ENCODE measurements at places on chromosomes 3 and 15.

DNA sequence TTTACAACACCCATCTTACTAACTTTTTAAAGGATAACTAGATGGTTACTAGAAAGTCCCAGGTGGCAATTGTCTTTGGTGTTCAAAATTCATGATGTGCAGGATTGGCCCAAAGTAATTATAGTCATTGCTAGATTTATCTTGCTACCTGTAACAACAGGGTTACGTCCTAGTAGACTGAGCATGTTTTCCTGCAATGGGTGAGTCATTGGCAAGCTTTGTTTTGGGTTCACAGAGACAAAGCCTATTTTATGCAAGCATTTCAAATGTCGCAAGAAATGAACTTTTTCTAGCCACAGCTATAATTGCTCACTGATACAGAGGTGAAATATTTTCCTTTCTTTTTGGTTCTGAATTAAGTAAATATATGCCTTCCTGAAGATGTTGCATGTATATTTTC, 267.6 kb downstream of the AGBL1 start:
- no peak for DNase-seq

GRCh38 chr3:71817262-71817661, 32.3 kb upstream of the PROK2 start:
- no peak for DNase-seq

DNA sequence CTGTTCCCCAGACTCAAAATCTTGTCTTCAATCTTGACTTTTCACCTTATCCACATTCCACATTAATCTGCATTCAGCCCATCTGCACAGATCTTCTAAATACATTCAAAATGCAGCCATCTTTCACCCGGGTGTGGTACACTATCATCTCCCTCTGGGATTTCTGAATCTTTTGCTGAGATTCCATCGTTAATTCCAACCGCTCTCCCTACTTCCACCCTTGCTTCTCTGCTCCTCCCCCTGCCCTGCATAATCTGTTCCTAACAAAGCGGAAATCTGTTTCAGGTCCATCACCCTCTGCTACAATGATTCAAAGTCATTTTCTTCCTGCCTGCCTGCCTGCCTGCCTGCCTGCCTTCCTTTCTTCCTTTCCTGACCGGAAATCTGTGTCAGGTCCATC, 7.9 kb upstream of the GOLGA8B start:
- no peak for DNase-seq

DNA sequence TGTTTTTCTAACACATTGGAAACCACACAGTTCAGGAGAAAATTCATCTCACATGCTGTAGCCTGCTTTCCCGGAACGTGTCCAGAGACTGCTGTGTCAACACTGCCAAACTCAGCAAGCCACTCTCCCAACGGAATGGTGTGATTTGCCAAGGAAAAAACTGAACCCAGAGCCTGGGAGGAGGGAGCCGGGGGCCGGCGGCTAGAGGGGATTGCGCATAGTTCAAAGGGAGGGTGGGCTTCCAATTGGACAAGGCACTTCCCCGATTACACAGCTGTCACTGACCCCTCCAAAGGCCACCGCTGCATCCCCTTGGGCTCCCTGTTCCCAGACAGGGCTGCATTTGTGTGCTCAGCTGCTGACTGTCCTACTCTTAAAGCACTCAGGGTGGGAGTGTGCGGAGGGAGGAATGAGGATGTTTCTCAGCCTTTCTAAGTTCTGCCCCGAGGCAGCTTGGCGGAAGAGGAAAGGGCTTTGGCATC, 256.2 kb downstream of the ZNF621 start:
- no peak for DNase-seq

- DNase-seq = no peak
Measured at GRCh38 chr3:17190353-17191078, 305.8 kb downstream of the PLCL2 start.

Data from activated naive CD8-positive, alpha-beta T cell treated with anti-CD3 and anti-CD28 coated beads, Interleukin-2, amount 50 U/mL, for 24 hours (primary cell).